ENCODE measurements at places on chromosomes 12 and 14. TPM values are rescaled to one million over a fixed set of nuclear protein-coding genes. Genes with fewer than 3 reads are reported as not detected.

- peaks cover 18% of the 10 kb centered on the region for H3K36me3 ChIP-seq
- no peak overlapping the region for H3K4me3 ChIP-seq
- no peaks in the 10 kb centered on the region for H3K27me3 ChIP-seq
- no peak for DNase-seq
- H3K27ac ChIP-seq: no peak overlapping the region
These were observed 15.7 kb downstream of the NDUFA12 start for GRCh38 chr12:94987801-94988200.

DNA sequence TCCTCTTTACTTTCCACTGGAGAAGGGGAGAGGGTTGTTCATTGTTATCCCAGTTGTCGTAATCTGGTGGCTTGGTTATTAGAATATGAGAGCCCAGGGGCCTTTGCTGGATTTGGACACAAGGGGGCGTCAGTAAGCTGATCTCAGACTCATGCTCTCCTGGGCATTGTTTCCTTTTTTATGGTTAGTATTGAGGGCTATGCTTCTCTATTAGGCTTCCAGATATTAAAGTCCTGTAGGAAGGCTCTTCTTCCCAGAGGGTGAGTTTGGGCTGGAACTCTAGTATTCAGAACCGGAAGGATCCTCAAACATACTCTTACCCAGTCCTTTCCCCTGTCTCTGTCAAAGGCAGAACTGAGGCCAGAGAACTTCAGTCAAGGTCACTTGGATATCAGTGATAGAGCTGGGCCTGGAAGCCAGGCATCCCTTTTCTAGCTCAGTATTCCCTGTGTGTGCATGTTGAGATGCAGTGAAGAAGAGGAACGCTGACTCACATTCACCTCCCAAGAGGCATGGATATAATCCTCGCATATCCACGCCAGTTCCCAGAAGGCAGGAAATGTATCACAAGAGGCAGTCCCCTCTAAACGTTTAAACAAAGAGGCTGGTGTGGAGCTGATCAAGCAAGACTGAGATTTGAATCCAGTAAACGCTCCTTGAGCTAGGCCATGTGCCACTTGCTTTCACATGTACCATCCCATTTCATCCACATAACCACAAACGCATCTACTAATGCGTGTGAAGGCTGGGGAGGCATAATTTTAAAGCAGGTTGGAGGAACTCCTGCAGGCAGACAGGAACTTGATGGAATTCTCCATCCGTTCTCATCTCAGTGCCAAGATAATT, 41.6 kb downstream of the UBE3B start:
- H3K4me1 ChIP-seq: no peaks in the 10 kb centered on the region
- H3K27ac ChIP-seq: peak overlapping the region; percentile 40
- H3K27me3 ChIP-seq: no peaks in the 10 kb centered on the region
- H3K36me3 ChIP-seq: peaks cover 36% of the 10 kb centered on the region
- DNase-seq: no peak
- H3K4me3 ChIP-seq: no peak overlapping the region

DNA sequence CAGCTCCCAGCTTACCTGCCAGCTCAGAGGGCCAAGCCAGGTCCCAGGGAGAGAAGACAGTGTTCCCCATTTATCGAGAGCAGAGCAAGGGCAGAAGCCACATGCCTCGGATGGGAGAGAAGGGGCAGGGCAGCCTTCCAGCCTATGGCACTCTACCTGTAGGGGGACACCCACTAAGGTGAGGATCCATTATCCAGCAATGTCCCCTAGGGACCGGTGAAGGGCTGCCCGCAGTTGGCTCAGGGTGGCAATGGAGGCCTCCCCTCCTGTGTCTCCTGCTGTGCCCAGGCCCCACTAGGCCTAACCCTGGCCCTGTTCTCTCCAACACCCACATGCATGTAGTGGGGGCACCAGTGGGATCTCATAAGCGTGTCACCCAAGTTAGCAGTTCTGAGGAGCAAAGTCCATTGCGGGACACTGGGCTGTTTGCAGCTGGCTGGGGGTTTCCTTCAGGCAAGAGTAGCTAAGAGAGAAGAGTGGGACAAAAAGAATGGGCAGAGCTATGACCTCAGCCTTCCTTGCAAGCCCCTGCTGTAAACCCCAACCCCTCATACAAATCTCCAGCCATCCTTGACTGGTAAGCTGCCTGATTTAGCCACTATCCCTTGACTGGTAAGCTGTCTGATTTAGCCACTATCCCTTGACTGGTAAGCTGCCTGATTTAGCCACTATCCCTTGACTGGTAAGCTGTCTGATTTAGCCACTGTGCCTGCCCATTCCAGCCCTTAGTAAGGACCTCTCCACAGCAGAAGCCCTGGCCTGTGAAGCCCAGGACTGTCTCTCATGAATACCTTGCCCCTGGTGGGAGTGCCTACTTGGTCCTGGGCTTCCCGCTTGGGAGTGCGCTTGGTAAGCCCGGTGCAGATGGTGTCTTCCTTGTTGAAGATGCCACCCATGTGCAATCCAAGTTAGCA, 5.2 kb upstream of the ASB2 start:
- no peak overlapping the region for H3K4me3 ChIP-seq
- H3K27ac ChIP-seq: no peak overlapping the region
- DNase-seq: no peak
- peaks cover 3% of the 10 kb centered on the region for H3K27me3 ChIP-seq

DNA sequence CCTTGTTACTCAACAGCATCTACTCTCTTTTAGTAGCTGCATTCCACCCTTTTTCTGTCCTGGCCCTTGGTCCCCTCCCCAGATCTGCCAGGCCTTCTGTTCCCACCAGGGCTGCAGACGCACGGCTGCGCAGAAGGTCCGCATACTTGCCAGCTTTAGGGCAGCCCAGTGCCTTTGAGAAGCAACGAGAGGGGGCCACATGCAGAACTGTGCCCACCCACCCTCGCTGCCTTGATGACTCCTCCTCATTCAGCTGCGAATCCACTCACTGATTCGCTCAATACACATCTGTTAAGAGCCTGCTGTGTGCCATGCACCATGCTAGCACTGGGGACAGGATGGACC, 39.2 kb downstream of the PRIMA1 start:
- DNase-seq: no peak
- no peak overlapping the region for H3K4me3 ChIP-seq
- H3K27ac ChIP-seq: no peak overlapping the region
- no peaks in the 10 kb centered on the region for H3K36me3 ChIP-seq

DNA sequence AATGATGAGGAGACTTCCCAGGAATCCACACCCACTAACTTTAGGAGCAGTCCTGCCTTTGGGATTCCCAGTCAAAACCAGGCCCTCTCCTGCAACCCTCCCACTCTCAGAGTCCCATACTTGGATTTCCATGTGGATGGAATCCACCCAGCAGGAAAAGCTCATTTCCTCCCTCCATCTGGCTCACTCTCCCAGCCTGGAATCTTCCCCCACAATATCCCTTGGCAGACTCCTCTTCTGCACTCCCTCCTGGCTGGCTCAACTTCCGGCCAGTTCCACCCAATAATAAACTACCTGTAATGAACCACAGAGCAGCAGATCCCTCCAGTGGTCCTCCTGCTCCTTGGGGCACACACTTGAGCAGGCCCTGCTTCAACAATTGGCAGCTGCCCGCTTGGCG, 102.8 kb upstream of the EGLN3 start:
- no peak overlapping the region for H3K4me3 ChIP-seq
- no peaks in the 10 kb centered on the region for H3K27me3 ChIP-seq
- H3K36me3 ChIP-seq: no peaks in the 10 kb centered on the region
- DNase-seq: no peak
- peaks cover 24% of the 10 kb centered on the region for H3K4me1 ChIP-seq

DNA sequence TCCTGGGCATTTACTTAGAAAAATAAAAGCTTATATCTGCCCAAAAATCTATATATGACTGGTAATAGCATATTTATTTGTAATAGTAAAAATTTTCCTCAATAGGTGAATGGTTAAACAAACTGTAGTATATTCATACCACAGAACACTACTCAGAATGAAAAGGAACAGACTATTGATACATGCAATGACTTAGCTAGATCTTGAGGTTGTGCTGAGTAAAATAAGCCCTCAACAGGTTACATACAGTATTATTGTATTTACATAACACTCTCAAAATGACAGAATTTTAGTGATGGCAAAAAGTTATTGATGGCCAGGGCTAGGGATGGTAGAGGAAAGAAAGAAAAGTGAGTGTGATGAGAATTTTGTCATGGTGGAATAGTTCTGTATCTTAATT, 178.4 kb downstream of the BMP4 start:
- no peaks in the 10 kb centered on the region for H3K27me3 ChIP-seq
- no peak overlapping the region for H3K27ac ChIP-seq
- DNase-seq: no peak

DNA sequence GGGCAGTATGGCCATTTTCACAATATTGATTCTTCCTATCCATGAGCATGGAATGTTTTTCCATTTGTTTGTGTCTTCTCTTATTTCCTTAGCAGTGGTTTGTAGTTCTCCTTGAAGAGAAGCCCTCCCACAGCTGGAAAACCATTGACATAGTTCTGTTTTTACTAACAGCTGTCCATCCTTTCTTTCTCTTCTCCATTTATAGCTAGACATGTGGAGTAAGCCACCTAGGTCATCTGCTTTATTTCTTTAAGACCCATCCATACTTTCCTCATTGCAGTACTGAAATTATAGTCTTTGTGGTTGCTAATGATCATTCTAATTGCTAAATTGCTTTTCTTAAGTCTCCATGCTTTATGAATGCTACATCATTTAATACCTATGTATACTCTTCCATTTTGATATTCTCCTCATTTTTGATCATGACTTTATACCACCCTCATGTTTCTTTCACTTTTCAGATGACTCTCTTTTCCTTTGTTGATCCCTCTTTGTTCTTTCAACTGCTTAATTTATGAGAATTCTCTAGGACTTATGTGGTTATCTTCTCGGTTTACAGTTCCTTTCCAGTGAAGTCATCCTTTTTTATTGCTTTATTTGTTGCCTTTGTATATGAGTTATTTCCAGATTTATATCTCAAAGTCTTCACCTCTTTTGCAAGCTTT, 114.2 kb downstream of the PCNX1 start:
- peak overlapping the region; percentile 77 for H3K27ac ChIP-seq
- no peaks in the 10 kb centered on the region for H3K27me3 ChIP-seq
- DNase-seq: no peak
- peaks cover 12% of the 10 kb centered on the region for H3K4me1 ChIP-seq
- H3K36me3 ChIP-seq: peaks cover 42% of the 10 kb centered on the region

GRCh38 chr12:99029511-99030271, 384.6 kb downstream of the APAF1 start:
- peaks cover 12% of the 10 kb centered on the region for H3K27me3 ChIP-seq
- H3K27ac ChIP-seq: no peak overlapping the region
- H3K36me3 ChIP-seq: no peaks in the 10 kb centered on the region

DNA sequence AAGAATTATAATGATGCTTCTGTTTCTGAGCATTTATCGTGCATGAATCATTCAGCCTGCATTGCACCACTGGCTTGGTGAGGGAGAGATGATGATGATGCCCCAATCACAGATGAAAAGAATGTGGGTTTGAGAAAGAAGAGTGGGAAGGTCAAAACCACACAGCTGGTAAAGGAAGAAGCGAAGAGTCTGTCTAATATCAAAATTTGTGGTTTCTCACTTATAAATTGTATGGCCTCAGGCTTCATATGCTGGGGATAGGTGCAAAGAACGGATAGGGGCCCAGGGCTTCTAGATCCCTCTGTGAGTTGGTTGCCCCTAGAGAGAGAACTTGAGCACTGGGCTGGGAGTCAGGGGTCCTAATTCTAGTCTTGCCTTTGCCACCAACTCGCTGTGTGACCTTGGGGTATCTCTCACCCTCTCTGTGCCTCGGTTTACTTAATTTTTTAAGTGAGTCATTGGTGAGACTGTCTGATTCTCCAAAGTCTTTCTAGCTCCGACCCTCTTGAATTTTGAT, 2.2 kb downstream of the OASL start:
- no peaks in the 10 kb centered on the region for H3K4me1 ChIP-seq
- no peaks in the 10 kb centered on the region for H3K36me3 ChIP-seq
- no peak overlapping the region for H3K4me3 ChIP-seq
- H3K27ac ChIP-seq: no peak overlapping the region
- DNase-seq: no peak

DNA sequence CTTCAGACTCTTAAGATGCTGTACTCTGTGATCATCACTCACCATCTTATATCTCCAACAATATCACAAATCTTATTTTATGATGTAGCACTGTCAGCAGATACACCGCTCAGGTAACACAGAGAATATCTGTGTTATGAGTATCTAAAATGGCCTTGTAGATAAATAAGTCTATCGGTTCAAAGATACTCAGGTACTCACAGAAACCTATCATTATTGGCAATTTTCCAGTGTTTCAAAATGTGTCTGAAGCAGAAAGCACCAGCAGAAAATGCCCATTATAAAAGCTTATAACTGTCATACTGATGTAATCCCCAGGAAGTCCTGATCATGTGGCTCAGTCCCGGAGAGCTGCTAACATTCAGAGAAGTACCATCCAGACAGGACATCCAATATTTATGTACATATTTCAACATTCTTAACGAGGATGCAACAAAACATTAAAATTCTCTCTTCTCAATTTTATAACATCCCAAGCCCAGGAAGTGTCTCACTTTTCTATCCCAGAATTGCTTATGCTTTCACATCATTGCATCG, 190.7 kb upstream of the LMNTD1 start:
- no peaks in the 10 kb centered on the region for H3K36me3 ChIP-seq
- no peak overlapping the region for H3K27ac ChIP-seq
- H3K4me3 ChIP-seq: no peak overlapping the region
- peaks cover 33% of the 10 kb centered on the region for H3K4me1 ChIP-seq
- H3K27me3 ChIP-seq: no peaks in the 10 kb centered on the region

- H3K27me3 ChIP-seq: no peaks in the 10 kb centered on the region
- DNase-seq: no peak
- no peaks in the 10 kb centered on the region for H3K36me3 ChIP-seq
- no peak overlapping the region for H3K4me3 ChIP-seq
- no peaks in the 10 kb centered on the region for H3K4me1 ChIP-seq
These were observed 335.4 kb downstream of the LRIG3 start for GRCh38 chr12:58584880-58585279.

- no peak overlapping the region for H3K27ac ChIP-seq
- H3K27me3 ChIP-seq: peaks cover 5% of the 10 kb centered on the region
- H3K36me3 ChIP-seq: no peaks in the 10 kb centered on the region
- DNase-seq: no peak
- H3K4me1 ChIP-seq: no peaks in the 10 kb centered on the region
These were observed 10.7 kb downstream of the TEDC1 start for GRCh38 chr14:105501504-105502291.

Gene KRT79
- not detected for total RNA-seq

Gene TRIM9
- 11.3 TPM for total RNA-seq

Gene BDKRB2
- total RNA-seq: 11.3 TPM

Gene ART4
- 2.3 TPM for total RNA-seq

Gene CCDC59
- total RNA-seq: 43.7 TPM

Gene ARHGAP9
- total RNA-seq: 0.90 TPM

Gene C12orf56
- 0.45 TPM for total RNA-seq

Gene RBP5
- 2.5 TPM for total RNA-seq

Gene ARMH4
- 19.8 TPM for total RNA-seq
